Activated CD4-positive, alpha-beta memory T cell treated with anti-CD3 and anti-CD28 coated beads for 36 hours (primary cell): ENCODE measurements at places on chromosomes 7 and 10.

DNA sequence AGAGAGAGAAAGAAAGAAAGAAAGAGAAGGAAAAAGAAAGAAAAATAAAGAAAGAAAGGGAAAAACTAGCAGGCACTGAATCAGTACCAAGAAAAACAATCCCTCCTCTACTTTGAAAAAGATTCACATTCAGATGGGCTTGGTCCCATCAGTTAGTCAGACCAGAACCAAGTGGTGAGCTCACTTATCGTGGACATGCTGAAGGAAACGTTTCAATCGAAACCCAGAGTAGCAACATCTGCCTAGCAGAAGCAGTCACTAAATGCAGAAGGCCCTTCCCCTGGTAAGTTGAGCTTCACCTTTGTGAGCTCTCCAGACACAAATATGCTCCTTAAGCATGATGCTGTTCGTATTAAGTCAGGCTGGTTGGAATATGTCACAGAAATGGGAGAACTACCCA lies 167.7 kb downstream of the TRIL start:
- no peak for DNase-seq

DNA sequence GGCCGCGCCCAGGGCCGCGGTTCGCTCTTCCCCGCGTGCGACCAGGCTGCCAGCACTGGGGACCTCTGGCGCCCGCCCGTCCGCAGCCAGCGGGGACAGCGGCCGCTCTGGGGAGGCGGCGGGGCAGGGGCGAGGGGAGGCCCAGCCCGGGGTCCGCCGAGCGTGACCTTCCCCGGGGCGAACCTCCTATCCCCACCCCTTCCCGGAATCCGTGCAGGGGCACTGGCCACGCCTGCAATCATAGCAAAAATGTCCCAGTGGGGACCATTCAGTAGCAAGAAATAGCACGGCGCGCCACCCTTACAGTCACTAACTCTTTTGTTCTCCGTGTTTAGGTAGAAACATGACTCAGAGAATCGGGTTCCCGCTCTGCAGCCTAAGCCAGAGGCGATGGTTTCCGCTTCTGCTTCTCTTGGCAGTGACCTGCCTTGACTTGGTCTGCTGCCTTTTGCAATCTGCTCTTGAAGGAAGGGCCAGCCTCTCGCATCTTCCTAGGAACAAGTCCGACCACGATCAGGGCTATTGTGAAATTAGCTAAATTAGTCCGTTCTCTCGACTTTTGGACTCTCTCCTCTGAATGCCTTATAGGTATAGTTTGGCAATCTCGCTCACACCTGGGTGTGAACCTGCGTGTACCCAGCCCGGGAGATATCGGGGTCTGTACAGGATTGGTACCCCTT lies 79.3 kb upstream of the ACBD5 start:
- peak; percentile 43 for DNase-seq

DNA sequence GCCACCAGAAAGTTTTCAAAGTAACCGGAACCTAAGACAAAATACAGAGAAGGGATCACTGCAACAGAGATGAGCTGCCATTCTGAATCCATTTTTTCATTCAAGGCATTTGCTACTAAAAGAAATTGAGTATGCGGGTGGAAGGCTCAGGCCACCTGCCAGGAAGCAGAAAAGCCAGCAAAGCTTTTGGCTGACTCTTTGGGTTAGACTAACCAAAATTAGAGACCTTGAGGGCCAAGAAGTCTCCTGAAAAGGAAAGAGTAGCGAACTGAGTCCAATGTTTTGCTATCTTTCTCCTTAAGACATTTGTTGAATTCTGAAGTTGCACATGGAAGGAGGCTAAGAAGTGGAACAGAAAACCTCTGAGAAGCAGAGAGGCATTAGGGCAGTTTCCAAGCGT lies 79.0 kb downstream of the FAS start:
- no peak for DNase-seq

- DNase-seq, result peak; percentile 91
Measured at GRCh38 chr10:110535958-110536891, 31.3 kb upstream of the SMC3 start.

- no peak for DNase-seq
Measured at GRCh38 chr7:158726277-158726807, 21.7 kb upstream of the NCAPG2 start.

DNA sequence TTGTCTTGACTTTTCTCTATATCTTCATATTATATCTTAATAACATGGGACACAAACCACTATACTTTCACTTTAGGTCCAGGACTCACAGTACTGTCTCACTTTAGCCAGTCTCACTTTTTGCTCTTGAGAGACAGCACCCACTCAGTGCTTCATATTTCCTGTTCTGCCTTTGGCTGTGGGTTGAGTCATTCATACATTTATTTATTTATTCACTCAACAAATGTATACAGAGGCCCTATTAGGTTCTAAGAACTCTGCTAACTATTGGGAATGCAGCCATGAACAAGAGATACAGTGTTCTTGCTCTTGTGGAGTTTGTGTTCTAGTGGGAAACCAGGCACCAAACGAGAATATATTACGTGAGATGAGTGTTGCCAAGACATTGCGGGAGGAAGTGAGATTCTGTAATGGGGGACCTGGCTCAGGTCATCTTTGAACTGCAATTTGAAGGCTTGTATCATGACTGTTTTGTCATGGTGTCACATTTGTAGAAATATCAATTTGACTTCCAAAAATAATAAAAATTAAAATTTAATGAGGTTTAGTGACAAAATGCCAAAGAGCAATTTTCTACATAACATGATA lies 190.1 kb downstream of the SDHAF3 start:
- no peak for DNase-seq

- no peak for DNase-seq
Measured at GRCh38 chr7:42198974-42199668, 37.9 kb downstream of the GLI3 start.

- peak; percentile 58 for DNase-seq
Measured at GRCh38 chr10:116765648-116766081, 23.3 kb upstream of the HSPA12A start.

GRCh38 chr7:133044722-133045473 lies 37.0 kb downstream of the CHCHD3 start:
- DNase-seq, result no peak

DNA sequence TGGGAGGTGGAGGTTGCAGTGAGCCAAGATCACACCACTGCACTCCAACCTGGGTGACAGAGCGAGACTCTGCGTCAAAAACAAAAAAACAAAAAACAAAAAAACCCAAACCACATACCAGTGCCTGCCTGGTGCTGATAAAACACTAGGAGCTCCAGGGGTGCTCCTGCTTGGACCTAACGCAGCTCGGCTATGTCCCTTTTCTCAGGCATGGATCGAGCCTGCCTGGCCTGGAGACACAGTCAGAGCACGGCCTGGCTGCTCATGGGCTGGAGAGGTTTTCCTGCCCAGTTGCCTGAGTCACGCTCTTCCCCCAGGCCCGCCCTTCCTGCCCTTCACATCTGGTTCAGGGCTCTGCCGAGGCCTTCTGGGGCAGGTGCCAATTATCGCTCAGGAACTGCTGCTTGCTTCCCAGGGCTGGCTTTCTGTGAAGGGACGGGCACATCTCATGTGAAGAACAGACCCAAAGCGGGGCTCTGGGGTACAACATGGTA lies 12.6 kb upstream of the NPFFR1 start:
- no peak for DNase-seq

DNA sequence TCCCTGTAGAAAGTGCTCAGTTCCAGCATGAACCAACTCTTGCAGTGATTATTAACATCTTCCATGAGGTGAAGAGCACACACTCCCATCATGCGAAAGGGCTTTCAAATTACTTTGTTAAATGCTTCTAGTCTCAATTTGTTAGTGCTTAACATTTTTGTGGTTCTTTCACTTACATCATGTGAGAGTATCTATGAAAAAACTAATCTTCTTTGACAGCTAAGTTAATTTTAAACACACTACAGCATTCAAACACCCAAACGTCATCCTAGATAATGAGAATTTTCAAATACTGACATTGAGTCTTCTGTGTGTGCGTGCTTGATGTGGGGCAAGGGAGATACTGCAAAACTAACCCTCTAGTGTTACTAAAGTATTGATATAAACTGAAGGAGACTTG lies 84.8 kb downstream of the ETV1 start:
- no peak for DNase-seq

- no peak for DNase-seq
Measured at GRCh38 chr7:98698976-98699375, 81.9 kb downstream of the NPTX2 start.

- no peak for DNase-seq
Measured at GRCh38 chr10:51030480-51030879, 43.8 kb upstream of the PRKG1 start.

DNA sequence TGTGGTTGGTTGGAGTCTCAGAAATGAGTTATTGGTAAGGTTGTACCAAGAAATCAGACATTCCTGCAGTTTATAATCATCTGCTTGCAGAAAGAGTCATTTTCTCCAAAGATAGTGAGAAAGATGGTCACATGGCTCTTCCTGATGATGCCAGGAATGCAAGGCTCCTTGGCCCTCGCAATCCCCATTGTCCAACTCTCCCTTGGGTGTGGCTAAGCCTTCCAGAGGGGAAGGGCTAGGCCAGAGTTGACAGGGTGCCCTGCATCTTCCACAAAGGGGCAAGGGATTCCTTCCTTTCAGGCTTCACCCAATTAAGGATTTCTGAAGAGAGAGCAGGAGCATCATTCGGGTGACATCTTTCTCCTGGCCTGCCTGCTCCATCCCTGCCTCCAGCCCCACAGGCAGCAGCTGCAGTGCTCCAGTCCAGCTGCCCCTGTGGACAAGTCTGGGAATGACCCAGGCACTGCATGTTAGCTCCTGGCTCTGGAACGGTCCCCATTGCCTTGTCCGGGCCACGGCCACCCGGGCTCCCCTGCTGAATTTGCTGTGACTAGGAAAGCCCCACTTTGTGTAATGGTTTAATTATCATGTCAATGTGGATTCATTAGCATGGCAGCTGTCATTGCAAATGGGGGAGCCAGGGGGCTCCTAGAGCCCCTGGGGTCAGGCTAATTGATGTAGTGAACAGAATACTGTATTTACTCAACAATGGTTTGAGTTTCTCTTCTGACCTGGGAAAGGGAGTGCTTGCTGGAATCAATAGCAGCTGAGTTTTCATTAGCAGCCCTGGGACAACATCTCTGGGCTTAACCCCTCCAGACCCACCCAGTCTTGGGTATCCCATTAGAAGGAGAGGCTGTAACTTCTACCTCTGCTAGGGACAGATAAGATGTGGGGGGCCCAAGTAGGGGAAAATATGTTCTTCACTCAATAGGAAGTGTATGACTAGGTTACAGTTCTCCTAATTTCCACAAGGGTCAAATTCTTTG lies 112.6 kb upstream of the TBX20 start:
- DNase-seq, result no peak

GRCh38 chr7:140079121-140079536 lies 16.4 kb upstream of the PARP12 start:
- DNase-seq, result no peak

GRCh38 chr10:79285315-79286197 lies 61.7 kb upstream of the PPIF start:
- DNase-seq, result peak; percentile 85

DNA sequence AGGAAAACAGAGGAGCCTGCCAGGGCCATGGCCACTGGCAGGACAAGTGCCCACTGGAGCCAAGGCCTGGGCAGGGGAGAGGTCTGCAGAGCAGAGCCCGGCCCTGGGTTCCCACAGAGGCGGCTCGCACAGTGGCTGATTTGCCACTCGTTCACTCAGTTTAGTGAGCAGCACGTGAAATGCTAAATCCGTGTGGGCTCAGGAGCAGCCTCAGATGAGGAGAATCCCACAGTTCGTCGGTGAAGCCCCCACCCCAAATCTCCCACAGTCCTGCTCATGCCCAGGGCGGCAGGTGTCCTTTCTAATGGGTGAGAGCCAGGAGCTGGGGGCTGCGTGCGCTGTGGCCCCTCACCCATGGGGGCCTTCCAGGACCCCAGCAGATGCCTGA lies 107.7 kb upstream of the FAM20C start:
- DNase-seq, result no peak

DNA sequence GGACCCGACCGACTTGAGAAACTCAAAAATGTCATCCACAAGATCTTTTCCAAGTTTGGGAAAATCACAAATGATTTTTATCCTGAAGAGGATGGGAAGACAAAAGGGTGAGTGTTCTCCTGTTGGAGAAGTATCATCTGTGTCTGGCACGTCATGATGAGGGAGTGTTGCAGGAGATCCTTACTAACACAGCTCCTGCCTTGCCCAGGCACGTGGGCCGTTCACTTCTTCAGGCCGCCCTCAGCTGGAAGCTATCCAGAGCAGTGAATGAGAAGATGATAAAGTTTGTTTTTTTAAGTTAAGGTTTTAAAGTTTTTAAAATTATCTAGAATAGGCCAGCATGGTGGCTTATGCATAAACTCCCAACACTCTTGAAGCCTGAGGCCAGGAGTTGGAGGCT lies 6.2 kb downstream of the EIF3B start:
- DNase-seq, result no peak

GRCh38 chr10:104247513-104248146 lies 7.1 kb upstream of the GSTO1 start:
- DNase-seq, result no peak

DNA sequence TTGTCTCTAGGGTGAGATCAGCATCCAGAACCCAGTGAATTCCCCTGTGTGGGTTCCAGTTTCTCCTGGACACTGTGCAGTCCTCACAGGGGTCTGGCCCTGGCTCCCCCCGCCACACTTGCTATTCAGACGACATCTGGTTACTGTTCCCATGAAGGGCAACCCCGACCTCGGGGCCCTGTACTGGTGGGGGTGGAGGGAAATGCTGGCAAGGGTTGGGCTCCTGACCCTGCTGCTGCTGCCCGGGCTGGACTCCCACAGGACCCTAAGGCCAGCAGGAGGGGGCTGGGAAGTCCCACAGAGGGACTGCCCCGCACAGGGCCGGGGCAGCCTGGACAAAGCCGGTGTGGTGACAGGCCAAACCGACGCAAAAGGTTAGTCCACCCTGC lies 768 bp upstream of the CPA1 start:
- DNase-seq, result no peak

GRCh38 chr10:116612107-116612769 lies 8.5 kb upstream of the PNLIPRP2 start:
- DNase-seq, result no peak

- no peak for DNase-seq
Measured at GRCh38 chr10:5103481-5103880, 9.3 kb downstream of the AKR1C3 start.

DNA sequence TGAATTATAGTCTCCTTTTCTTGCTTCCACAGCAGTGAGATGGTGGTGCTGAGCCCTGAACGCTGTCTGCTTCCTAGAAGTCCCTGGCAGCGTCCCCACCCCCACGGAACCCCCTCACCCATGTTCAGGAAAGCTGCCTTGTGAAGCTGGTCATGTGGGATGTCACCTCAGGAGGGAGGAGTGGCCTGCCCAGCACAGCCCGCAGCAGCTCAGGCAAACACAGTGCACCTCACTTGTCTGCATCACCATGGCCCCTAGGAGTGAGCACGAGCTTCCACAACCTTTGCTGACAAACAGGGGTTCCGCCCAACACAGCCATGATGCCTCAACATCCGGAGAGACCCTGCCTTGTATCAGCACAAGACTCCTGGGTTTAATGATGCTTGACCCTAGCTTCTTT lies 508.9 kb downstream of the RPS24 start:
- DNase-seq, result no peak

- no peak for DNase-seq
Measured at GRCh38 chr7:77561352-77561751, 24.3 kb downstream of the PTPN12 start.

GRCh38 chr7:55024776-55025175 lies 6.0 kb downstream of the EGFR start:
- DNase-seq, result no peak

- no peak for DNase-seq
Measured at GRCh38 chr10:68110027-68110426, 739 bp downstream of the MYPN start.
